LHCN-M2 (cell line): ENCODE measurements at places on chromosomes 5 and 9. TPM values are rescaled to one million over a fixed set of nuclear protein-coding genes. Genes with fewer than 3 reads are reported as not detected.
A peak's percentile ranks its signal among the peaks of the same experiment; 100 is the strongest.

Gene PCDHGB2
- total RNA-seq = 9.0 and 12.5 TPM in 2 replicates

DNA sequence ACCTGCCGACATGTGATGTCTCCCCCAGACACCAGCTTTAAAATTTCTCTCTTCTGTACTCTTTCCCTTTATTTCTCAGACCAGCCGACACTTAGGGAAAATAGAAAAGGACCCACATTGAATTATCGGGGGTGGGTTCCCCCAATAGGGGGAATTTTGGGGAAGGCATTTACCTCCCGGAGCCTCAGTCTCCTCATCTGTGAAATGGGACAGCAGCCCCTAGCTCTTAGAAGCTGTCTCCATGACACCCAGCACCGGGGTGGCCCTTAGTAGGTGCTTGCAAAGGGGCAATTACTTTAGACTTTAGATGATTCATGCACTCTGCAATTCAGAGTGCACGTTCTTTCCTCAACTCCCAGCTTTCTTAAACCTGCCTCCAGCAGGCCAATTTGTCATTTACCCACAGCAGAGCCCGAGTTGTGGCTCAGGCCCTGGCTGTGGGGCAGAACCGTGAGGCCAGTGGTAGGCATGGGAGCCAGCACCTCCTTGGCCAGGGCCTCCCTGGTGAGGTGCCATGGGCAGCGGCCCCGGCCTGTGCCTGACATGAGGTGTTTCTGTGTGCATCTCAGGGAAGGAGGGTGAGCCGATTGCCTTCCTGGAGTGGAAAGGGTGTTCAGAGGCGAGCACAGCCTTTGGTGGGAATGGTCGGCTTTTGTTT is 51.7 kb downstream of the SH3PXD2B start:
- DNase-seq = no peak

DNA sequence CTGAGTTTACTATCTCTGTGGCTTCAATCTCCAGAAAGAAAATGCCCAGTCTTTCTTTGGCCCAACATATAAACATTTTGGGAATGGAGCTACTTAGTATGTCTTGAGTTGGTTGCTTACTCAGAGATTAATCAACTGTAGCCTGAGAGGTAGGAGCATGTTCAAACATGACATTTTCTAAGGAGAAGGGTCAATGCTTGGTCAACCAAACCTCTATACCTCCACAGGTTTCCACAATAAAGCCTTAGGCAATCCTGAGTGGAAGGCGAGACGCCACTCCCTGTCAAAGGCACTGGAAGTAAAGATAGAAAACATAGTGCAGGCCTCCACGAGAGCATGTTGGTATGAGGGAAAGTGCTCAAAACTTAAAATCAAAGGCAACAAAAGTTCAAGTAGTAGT is 411.4 kb downstream of the KCTD16 start:
- no peak for DNase-seq

DNA sequence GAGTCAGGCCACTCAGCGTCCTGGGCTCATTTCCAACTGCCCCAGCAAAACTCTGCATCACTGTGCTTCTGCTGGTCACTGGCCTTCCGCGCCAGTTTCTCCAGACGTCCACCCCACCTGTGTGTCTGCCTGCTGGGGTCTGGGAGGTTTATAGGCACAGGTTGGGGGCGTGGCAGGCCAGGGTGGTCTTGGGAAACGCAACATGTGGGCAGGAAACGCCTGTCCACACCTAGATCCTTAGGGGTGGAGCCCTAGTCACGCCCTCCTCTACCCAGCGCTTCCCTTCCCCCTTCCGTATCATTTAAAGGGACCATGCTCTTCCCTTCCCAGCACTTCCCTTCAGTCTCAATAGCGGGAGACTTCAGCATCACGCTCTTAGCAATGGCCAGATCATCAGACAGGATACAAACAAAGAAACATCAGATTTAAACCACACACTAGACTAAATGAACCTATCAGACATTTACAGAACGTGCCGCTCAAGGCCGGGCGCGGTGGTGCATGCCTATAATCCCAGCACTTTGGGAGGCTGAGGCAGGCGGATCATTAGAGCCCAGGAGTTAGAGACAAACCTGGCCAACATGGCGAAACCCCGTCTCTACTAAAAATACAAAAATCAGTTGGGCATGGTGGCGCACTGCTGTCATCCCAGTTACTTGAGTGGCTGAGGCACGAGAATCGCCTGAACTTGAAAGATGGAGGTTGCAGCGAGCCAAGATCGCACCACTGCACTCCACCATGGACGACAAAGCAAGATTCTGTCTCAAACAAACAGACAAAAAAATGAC is 11.8 kb upstream of the BTNL9 start:
- no peak for DNase-seq

Gene OR1J2
- not detected in 2 replicates for total RNA-seq

Gene ASS1
- 73.1 and 116 TPM in 2 replicates for total RNA-seq

Gene NR2F1
- 16.8 and 17.1 TPM in 2 replicates for total RNA-seq

GRCh38 chr5:74009502-74009901 is 383.5 kb downstream of the ARHGEF28 start:
- no peak for DNase-seq

DNA sequence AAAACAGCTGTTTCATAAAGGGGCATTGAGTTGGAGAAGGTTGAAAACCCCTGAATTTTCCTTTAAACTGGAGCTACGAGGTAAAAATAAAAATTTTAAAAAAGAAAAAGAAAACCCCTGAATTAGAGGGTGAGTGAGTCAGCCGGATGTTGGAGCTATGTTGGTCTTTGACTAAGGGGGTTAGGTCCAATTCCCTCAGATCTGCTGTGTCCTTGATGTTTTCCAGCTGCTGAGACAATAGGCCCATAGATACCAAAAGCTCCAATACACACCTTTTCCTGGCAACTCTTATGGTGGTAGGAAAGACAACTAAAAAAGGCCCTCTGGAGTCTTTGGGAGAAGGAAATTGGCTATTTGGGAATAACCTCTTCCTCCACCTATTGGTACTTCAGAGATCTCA is 79.4 kb upstream of the SAP30L start:
- peak; percentile 60 for DNase-seq
